Posterior cingulate gyrus (tissue), 11 donors: ENCODE measurements at places on chromosomes 6 and 20.
A peak's percentile ranks its signal among the peaks of the same experiment; 100 is the strongest.

DNA sequence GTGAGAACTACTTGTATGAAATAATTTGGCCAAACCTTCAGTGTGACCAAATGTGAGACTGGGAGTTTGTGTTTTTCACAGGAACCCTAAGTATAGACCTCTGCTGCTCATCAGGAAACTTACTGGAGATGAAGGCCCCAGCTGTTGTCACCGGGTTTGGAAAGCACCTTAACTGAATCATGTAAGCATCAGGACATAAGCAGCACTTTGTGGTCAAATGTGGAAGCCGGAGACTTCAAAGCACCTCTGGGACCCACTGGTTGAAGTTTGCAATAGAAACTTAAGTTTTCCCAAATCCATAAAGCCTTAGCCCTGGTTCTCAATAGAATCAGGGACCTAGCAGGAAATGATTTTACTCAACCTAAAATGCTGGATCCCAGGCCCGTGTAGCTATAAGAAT, 14.3 kb downstream of the TTPAL start:
- DNase-seq = no peak

- peak; percentile 83 for DNase-seq
Observed at GRCh38 chr6:156779206-156780094, 2.3 kb downstream of the ARID1B start.

DNA sequence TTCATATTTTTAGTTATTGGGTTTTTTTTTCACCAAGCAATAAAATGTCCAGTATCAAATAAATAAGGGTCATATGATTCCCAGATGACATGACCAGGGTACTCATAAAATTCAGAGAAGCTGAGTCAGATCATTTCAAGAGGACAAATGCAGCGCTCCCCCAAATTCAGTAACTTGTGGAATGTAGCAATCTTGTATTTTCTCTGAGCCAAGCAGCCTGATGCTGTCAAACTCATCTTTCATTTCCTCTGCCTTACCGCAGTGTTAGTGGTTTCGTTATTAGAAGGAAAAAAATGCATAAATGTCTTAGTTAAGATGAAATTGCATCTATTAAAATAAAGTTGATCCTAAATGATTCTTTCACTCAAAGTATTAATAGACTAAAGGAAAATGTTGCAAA, 57.8 kb upstream of the EDN1 start:
- DNase-seq = no peak

DNA sequence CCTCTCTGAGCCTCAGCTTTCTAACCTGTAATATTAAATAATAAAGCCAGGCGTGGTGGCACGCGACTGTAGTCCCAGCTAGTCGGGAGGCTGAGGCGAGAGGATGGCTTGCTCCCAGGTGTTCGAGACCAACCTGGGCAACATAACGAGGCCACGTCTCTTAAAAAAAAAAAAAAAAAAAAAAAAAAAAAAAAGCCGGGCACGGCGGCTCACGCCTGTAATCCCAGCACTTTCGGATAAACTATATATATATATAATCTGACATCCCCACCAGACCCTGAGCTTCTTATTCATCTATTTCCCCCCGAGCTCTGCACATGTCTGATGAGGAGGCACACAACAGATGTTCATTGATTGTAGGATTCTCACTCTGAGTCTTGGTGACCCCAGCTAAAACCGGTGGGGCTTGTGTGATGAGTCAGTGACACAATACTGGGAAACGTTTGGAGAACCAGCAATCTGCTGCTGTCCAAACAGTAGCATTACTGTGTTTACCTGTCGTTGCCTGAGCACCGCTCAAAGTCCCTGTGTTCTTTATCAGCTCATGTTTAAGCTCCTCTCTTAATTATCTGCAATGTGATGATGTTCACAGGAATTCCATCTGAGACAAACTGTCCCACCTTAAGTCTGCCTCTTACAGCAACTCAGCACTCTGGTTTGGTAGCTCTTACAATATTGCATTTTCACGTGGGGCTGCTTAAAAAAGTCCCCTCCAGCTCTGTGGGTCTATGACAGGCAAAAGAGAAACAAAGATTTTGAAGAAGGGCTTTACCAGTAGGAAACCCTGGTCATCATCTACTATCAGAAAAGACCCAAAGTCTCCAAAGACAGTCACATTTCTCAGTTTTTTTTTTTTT, 1.0 kb upstream of the SPATA2 start:
- DNase-seq = no peak

DNA sequence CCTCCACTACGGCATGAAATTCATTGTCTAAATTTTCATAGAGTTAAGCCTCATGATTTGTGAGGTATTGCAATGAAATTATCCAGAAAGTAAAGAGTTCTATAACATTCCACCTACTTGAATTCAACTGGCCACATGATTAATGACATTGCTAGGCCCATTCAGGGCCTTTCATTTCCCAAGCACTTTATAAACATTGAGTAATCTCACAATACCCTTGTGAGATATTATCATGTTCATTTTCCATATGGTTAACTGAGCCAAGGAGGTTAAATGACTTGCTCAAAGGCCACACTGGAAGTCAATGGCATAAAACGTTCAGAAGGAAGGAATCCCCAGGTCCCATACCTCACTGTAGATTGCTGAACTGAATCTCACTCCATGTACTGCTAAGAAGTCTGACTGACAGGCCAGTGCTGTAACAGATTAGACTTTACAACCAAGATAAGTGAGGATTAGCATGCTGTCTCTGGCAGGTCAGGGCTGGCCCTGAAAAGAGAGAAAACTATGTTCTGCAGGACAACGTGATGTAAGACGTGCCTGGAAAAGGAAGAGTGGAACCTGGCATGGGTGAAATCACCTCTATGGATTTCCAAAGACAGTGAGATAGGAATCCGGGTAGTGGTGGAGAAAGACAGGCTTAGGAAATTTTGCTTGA, 75.9 kb upstream of the SPACA1 start:
- DNase-seq = no peak

- no peak for DNase-seq
Observed at GRCh38 chr6:107083047-107083768, 32.1 kb downstream of the BEND3 start.

GRCh38 chr6:91482498-91482897, 895.6 kb upstream of the MAP3K7 start:
- DNase-seq = no peak

GRCh38 chr6:153511896-153512496, 380.9 kb upstream of the RGS17 start:
- no peak for DNase-seq

- no peak for DNase-seq
Observed at GRCh38 chr6:69880601-69881000, 14.2 kb downstream of the COL19A1 start.

DNA sequence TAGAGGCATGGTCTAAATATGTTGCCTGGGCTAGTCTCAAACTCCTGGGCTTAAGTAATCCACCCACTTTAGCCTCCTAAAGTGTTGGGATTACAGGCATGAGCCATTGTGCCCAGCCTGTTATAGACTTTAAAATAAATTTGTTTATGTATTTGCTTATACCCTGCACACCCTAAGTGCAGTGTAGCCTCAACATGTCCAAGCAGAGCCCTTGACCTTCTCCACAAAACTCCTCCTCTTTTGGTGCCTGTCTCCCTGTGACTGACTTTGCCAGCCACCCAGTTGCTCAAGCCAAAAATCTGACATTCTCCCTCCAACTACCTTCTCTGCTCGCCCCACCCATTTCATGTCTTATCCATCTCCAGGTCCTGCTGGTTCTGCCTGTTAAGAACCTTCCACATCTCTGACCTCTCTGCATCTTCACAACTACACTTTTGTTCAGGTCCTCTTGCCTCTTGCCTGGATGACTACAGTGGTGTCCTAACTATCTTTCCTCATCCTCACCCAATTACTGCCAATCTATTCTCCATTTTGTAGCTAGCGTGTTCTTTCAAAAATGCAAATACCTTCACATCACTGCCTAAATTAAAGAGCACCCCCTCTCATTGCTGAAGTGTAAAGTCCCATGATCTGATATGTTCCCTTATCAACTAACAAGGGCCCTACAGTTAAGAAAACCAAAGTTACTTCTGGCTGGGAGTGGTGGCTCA, 11.2 kb upstream of the KIFC1 start:
- no peak for DNase-seq

GRCh38 chr6:27862396-27863066, 49.7 kb downstream of the OR2B2 start:
- DNase-seq = no peak

DNA sequence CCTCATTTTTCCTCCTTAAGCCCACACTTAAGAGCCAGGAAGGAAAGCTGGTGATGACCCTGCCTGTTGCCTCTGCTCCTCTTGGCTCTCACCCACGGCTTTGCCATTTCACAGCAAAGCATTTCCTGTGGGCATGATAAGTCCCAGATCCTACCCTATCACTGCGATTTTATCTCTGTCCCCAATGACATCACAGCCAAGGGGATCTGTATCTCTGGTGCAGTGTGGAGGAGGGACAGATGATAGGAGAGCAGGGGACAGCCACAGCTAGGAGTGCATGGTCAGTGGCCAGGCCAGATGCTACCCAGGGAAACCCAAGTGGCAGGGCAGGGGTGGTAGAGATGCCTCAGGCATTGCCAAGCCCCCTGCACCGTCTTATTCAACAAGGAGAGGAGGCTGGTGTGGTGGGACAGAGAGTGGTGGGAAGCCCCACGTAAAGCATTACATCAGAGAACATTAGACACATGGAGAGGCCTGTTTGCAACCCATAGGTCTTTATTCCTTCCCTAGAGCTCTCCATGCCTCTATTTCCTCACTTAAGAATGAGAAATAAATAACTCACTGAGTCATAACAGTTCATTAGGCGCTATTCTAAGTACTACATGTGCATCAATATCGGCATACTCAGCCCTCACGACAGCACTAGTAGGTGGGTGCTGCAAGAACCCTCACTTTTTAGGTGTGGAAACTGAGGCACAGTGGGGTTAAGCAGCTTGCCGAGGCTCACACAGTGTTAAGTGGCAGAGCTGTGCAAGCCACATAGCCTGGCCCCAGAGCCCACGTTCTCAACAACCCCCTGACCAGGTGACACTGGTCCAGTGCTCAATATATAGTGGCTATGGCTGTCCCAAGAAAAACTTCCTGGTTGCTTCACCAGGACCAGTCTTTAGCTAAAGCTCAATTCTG, 4.6 kb downstream of the TFEB start:
- no peak for DNase-seq
